ENCODE measurements at places on chromosomes 3 and 15.

DNA sequence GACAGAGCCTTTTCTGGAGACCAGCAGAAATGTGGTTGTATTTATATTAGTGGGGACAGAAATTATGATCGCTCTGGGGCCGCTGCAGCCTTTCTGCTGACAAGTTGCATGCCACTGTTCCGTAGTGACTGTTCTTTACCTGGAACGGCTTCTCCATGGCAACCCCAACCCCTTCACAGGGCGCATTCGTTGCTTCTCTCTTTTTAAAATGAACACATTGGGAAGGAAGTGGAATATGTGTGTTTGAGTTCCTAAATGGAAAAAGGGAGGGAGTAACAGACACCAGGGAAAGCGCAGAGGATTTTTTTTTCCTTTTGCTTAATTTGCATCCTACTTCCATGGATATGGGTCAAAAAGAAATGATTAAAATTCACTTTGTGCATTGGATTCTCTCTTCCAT, 482.0 kb upstream of the SUCLG2 start:
- no peak for DNase-seq

DNA sequence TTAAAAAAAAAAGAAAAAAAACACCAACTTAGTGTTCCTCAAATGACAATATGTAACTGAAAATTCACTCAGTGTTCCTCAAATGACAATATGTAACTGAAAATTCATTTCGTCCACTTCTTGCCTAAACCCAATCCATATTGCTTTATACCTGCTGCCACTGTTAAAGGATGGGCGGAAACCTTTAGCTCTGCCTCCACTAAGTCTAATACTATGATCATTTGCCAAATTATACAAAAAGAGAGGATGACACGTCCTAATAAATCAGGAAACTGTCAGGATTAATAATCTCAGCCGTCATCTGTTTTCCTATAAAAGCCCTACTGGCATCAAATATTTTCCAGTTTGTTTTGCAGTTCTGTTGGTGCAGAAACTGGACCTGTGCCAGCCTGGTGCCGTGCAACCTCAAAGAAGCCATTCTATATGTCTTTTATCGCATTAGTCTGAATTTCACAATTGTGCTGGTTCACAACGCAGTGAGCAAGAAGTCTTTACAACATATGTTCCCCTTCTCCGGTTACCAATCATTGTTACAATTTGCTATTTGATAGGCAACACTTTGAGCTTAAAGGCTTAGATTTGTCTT, 160.4 kb upstream of the KCNH8 start:
- no peak for DNase-seq

GRCh38 chr15:80076321-80077318, 17.1 kb downstream of the ZFAND6 start:
- DNase-seq: no peak

- DNase-seq: no peak
Measured at GRCh38 chr3:169748670-169749069, 16.2 kb downstream of the TERC start.

- no peak for DNase-seq
Measured at GRCh38 chr3:52291508-52292181, 4.0 kb downstream of the GLYCTK start.

DNA sequence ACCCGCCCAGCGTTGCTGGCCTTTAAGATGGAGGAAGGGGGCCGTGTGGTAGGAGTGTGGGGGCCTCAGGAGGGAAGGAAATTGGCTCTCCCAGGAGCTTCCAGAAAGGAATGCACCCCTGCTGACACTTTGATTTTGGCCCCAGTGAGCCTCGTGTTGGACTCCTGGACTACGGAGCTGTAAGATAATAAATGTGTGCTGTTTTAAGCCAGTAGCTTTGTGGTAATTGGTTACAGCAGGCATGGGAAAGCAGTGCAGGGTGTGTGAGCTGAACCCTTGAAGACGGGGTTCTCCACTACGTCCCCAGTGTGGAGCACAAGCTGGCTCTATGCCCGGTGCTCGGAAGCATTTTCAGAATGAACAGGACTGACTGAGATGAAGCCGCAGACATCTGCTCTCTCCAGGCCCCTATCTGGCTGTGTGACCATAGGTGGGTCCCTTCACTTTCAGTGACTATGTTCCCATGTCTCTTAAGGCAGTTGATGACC, 22.9 kb upstream of the CGNL1 start:
- no peak for DNase-seq

DNA sequence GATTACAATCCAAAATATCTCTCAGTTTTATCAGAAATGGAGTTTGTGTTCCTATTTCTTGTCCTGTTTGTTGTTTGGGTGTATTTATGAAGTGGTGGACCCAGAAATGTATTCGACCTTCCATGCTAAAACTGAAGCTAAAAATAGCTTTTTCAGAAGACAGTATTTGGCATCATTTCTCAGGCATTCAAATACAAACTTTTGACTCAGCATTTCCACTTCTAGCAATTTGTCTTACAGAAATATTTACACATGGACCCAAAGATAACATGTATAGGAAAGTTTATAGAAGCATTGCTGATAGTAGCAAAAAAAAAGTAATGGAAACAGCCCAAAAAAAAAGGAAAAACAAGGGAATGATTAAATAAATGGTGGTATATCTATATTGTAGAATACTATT, 156.3 kb downstream of the HCN4 start:
- no peak for DNase-seq

DNA sequence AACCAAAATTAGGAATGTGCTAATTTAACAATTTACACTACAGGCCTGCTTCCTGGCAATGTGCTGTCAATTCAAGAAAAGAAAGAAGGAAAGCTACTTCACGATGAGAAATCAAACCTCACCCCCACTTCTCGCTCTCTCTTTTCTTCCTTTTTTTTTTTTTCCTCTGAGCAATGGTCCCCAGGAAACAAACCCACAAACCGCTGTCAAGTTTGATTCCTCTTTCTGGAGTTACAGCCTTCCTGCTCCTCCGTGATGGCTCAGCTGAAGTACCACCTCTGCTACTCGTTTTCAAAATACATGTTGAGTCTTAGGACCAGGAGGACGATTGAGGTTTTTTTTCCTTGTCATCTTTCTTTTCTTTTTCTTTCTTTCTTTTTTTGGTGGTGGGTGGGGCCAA, 3.4 kb upstream of the TRIM71 start:
- no peak for DNase-seq

DNA sequence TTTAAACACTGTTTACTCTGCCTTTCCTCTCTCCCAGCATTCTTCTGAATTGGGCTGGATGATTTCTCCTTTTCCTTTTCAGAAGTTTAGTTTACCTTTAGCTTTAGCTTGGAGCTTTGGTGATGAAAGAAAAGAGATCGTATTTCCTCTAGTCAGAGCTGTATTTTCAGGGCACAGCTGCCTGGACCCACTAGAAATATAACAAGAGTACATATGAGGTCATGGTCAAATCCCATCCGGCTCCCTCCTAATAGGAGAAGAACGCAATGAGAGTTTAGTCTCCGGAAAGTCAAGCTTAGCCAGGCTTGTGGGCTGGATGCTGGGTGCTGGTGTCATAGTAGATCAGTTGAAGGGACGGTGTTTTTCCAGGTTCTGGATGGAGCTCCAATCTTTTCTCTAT, 177.1 kb upstream of the PFN2 start:
- DNase-seq: no peak

DNA sequence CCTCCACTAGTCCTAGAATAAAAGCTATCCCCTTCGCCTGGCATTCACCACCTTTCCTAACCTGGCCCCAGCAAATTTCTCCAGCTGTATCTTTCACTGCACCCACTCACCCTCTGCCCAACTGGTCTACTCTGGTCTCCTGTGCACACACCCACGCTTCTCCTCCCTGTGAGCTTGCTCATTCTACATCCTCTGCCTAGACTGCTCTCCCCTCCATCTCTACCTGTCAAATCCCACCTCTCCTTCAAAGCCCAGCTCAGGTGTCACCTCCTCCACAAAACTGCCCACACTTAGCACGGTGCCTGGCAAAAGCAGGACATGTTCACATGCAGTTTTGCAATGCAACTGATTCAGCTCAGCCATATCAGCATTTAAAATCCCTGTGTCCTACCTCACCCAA, 45.8 kb upstream of the NTRK3 start:
- no peak for DNase-seq

Measured in NCI-H460 (cell line).